Stimulated activated CD4-positive, alpha-beta T cell treated with anti-CD3 and anti-CD28 coated beads, TNF-alpha, amount 100 ng/mL, for 1 hour (primary cell): ENCODE measurements at places on chromosomes 1 and 21.

- no peak for DNase-seq
These were observed 52.8 kb downstream of the ARID4B start for GRCh38 chr1:235275223-235275622.

- no peak for DNase-seq
These were observed 18.6 kb downstream of the ARMH1 start for GRCh38 chr1:44693159-44693558.

DNA sequence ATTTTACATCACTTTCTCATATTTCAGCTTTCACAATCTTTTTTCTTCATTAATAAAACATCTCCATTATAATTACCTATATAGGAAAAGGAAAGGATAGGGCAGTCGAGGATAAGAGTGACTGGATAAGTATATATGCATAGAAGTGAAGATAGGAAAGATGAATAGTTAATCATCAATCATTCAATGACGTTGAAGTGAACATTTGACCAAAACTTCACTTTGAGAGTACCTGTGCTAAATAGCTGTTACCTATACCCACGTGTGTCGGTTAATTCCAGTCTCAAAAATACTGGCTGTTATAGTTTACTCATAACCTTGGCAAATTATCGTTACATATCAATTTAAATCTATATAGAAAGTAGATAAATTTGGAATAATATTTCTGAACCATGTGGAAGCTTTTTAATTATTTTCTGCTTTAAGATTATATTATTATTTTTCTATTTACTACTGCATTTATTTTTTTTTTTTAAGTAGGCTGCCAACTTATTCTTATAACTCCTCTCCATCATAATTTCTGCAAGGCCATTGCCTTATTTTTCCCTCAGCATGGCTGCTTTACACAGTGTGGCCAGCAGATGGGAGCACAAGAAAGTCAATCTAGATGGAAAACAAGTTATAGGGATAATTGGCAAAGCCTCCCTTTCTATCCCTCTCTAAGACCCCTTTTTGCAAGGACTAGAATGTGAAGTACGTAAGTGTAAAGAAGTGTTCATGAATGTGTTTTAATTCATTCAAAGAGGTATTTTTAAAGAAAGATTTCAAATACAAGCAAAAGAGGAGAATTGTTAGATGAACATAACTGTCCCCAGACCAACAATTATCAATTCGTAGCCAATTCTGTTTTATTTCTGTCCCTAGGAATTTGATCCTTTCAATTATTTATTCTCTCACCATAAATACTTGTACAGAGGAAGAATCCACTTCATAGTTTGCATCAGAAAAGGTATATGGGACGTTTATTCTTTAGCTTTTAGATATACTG lies 290.4 kb downstream of the KCNT2 start:
- no peak for DNase-seq

DNA sequence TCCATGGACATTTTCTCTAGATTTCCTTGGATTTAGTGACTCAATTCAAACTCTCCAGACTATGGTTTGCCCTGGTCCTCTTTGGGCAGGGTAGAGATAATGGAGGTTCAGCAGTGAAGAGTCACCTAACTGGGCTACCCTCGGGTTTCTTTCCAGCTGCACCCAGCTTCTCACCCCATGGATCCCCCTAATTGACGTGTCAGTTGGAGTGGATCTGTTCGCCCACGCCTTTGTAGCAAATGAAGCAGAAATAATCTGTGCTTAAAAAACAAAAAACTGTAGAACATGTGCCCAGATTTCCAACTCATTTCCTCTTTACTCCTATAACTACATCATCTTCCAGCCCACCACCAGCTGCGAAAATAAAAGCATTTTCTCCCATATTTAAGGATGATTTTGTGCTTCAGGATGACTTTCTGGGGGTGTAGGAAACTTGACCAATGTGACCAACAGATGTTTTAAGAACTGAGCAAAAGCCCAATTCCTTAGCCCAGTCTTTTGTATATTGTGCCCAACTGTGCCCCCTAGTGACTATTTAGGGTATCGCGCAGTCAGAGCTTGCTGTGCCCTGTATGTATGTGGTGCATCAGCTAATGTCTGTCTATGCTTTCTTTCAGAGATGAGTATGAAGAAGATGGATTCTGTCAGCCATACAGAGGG lies 66.5 kb upstream of the UBE2U start:
- DNase-seq: peak; percentile 56

DNA sequence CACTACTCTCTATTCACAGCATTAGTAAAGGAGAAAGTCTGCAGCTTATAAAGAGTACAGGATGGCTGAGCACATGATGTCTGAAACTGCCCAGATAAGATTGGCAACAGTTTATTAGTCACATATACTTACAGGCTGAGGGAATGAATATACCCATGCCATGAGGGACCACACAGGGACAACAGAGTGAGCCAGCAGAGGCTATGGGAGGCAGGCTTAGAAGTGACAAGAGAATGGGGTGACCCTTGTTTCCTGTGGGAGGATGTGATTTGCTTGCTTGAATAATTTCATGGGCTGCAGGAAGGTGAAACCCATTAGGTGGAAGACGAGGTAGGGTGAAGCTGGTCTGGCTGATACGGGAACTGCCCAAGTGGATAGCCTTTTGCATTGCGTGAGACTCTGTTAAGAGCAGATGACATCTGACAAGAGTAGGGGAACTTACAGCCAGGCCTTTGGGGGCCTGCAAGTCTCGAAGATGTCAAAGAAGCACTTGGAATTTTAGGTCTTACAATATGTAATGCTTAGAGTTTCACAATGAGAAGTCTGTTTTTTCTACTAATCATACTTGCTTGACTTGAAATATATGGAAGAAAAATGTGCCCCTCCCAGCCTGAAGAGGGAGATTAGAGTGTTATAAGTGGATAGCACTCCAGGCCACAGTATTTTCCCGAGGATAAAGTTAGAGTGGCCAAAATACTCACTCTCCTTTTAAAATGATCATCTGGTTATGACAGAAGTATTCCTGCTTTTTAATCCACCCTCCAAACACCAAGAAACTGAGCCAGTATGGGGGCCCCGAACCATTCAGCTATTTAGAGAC lies 34.6 kb upstream of the TNFSF4 start:
- no peak for DNase-seq

DNA sequence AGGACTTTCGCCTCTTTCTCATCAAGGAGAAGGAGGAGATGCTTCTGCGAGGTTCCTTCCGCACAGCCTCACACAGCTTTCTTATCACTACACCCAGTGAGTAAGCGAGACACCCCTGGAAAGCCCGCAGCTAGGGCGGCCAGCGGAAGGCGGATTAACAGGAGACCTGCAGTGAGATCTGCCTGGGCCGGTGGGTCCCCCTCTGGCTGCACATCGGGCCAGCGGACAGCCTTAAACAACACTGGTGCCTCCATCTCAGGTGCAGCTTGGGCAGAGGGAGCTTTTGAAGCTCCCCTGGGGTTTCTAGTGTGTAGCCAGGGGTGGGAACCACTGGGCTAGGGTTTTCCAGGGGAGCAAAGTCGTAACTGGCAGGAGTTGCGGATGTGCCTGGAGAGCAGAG lies 17.5 kb upstream of the MTARC1 start:
- no peak for DNase-seq
